ENCODE measurements at places on chromosomes 6 and 20. TPM values are rescaled to one million over a fixed set of nuclear protein-coding genes. Genes with fewer than 3 reads are reported as not detected.

DNA sequence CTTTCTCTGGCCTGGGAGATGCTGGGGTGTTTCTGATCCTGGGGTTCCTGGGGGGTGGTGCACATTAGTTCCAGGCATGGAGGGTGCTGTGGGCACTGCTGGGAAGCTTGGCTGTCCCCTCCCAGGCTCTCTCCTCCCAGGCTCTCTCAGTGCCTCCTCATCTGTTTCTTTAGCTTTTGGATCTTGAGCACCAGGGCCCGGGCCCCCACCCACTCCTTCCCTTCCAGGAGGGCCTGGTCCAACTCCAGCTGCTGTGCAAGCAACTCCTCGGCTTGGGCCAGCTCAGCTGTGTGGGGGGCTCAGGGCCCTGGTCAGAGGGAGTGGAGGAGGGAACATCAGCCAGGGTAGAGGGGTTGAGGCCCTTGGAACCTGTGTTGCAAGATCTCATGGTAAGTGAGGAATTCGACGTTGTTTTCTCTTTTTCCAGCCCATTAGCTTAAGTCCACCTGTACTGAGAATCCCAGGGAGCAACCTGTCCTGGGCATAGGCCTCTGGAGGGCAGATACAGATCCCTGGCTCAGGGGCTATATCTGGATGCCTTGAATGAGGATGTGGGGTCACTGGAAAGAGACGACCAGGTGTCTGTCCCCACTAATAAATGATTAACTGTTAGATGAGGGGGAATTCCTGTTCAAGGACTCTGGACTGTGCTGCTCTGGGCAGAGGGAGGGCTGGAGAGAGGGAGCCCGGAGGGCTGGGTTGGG, 34.5 kb upstream of the HLA-A start:
- DNase-seq: no peak

GRCh38 chr6:4486568-4487315, 289.5 kb upstream of the CDYL start:
- no peak for DNase-seq

TBX18 gene
- not detected for total RNA-seq

GRCh38 chr20:25188218-25188617, 7.3 kb upstream of the ENTPD6 start:
- DNase-seq: no peak

GRCh38 chr20:57805747-57806146, 95.9 kb upstream of the PMEPA1 start:
- DNase-seq: no peak

- no peak for DNase-seq
Measured at GRCh38 chr20:41138475-41139226, 1.3 kb downstream of the PLCG1 start.
